ENCODE measurements at places on chromosomes 11 and 22.

GRCh38 chr11:61404641-61405040 is 12.3 kb downstream of the TMEM216 start:
- DNase-seq, result no peak

DNA sequence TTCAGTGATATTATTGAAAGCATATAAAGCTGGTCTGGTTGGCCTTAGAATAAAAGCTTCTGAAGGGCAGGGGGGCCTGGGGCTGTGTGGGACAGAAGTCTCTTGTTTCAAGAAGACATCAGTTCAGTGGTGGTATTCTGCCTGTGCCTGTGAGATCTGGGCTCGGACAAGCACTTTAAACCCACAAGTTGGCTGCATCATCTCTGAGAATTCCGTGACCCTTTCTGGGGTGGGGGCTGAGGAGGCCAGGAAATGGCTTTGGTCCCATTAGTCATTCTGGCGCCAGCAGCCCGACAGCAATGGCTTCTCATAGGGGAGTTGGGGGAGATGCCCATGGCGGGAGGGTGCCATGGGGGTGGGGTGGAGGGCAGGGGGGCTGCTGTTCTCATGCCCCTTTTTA is 104.1 kb downstream of the PKNOX2 start:
- DNase-seq, result no peak

GRCh38 chr11:115132436-115133228 is 371.6 kb downstream of the CADM1 start:
- DNase-seq, result no peak

DNA sequence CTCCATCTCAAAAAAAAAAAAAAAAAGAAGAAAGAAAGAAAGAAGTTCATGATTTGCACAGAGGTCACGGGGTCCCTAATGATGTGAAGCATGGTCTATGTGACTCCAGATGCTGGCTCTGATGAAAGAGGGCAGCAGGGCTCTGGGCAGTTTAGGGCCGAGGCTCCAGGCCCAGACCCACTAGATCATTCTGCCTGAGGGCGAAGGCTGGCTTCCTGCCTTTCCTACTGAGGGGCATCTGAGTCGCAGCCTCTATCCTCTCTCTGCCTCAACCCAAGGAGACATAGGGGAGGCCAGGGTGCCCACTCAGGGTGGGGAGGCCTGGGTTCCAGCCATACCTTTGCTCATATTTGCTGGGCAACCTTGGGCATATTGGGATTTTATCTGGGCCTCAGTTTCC is 4.8 kb downstream of the SLC35E4 start:
- DNase-seq, result no peak

GRCh38 chr22:42895087-42895486 is 38.0 kb upstream of the ARFGAP3 start:
- no peak for DNase-seq

- peak; percentile 49 for DNase-seq
Measured at GRCh38 chr11:119323532-119324033, 6.7 kb upstream of the MCAM start.

DNA sequence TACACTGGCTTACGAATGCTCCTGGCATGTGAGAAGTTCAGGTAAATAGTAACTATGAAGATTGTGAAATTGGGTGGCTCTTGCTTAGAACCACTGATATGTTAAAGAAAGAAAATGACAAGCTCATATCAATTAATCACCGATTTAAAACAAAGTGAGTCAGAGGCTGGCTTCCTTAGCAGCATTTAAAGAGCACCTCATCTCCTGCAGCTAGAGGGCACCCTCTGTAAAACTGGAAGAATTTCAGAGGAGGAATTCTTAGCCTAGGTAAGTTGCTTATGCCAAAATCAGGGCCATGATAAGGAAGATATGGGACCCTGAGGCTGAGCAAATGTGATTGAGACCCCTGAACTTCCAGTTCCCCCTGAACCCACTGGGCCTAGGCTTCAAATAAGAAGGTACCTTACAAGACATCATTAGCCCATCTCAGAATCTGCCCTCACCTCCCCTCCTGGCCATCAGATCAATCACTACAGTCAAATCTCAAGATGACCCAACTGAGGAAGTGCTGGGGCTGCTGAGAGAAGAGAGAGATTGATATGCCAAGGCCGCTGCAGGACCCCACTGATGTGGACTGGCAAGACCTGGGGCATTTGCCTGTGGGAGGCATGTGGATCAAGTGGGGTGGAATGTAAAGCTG is 8.6 kb upstream of the CD3E start:
- DNase-seq, result no peak

DNA sequence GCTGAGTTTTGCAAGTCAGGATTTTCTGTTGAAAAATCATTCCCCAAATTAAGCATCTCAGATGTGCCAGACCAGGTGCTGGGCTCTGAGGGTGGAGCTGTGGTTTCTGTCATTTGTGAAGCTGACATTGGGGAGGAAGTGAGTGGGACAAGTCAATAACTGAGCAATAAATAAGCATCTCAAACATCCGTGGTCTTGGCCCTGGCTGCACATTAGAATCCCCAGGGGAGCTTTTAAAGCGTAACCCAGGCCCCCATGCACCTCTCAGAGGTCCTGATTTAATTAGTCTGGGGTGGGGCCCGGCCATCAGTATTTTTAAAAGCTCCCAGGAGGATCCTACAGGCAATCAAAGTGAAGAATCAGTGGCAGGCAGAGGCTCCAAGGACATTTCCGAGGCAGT is 420.0 kb downstream of the MN1 start:
- no peak for DNase-seq

DNA sequence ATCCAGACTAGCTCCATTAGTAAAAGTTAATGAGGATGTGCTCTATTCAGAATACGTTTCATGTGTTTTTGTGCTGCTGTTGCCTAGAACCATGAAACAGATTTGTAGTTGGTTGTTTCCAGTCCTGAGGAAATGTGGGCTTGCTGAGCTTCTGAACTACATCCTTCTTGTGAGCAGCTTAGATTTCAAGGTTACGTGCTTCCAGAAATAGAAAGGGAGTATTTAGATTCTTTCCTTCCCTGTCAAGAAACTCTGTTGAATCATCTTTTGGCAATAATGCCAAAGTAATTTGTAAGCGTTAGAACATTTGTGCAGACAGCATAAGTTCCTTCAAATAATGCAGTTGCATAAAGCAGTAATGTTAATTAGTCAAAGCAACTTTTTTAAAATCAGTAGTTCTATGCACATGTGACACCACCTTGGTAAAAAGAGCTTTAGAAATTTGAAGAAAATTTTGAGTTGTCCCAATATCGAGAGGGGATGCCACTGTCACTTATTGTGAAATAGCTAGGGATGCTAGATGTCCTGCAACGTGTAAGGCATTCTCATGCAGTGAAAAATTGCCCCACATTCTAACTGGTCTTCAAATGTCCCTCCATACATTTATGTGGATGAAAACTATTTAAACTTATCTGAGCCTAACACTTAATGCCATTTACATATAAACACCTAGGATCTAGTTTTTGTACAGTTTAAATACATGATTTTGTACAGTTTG is 169.6 kb downstream of the ETS1 start:
- DNase-seq, result no peak

- DNase-seq, result no peak
Measured at GRCh38 chr11:126790550-126791081, 210.0 kb downstream of the KIRREL3 start.

GRCh38 chr11:34030382-34030781 is 21.1 kb upstream of the CAPRIN1 start:
- DNase-seq, result no peak

DNA sequence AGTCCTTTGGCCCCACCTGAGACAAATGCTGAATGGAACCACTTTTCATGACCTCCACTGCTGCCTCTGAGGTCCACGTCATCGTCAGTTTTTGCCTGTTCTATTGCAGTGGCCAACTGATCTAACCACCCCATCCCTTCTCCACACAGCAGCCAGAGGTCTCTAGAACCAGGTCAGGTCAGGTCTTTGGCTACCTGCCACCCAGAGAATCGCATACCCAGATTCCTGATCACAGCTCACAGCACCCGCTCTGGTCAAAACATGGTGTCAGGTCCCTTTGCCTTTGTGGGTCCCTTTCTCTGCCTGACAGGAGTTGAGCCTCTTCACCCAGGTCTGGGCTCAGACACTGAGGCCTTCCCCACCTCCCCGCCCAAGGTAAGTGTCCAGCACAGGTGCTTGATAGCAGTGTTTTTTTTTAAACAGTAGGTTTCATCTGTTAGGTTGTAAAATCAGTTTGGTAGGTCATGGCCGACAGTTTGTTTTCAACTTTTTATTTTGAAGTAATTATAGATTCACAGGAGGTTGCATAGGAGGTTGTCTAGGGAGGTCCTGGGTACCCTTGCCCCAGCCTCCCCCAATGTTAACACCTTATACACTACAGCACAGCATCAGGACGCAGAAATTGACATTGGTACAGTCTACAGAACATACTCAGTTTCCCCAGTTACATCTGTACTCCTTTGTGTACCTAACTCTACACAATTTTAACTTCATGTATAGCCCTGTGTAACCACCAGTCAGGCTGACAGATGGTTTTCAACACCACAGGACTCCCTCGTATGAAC is 6.9 kb downstream of the C22orf39 start:
- no peak for DNase-seq

GRCh38 chr11:80441821-80442220 is 1001.0 kb upstream of the TENM4 start:
- no peak for DNase-seq

GRCh38 chr11:79423736-79424135 is 17.1 kb downstream of the TENM4 start:
- no peak for DNase-seq

- no peak for DNase-seq
Measured at GRCh38 chr22:48256041-48256739, 1493.7 kb downstream of the TBC1D22A start.

GRCh38 chr11:128720522-128720985 is 26.7 kb downstream of the FLI1 start:
- DNase-seq, result no peak

DNA sequence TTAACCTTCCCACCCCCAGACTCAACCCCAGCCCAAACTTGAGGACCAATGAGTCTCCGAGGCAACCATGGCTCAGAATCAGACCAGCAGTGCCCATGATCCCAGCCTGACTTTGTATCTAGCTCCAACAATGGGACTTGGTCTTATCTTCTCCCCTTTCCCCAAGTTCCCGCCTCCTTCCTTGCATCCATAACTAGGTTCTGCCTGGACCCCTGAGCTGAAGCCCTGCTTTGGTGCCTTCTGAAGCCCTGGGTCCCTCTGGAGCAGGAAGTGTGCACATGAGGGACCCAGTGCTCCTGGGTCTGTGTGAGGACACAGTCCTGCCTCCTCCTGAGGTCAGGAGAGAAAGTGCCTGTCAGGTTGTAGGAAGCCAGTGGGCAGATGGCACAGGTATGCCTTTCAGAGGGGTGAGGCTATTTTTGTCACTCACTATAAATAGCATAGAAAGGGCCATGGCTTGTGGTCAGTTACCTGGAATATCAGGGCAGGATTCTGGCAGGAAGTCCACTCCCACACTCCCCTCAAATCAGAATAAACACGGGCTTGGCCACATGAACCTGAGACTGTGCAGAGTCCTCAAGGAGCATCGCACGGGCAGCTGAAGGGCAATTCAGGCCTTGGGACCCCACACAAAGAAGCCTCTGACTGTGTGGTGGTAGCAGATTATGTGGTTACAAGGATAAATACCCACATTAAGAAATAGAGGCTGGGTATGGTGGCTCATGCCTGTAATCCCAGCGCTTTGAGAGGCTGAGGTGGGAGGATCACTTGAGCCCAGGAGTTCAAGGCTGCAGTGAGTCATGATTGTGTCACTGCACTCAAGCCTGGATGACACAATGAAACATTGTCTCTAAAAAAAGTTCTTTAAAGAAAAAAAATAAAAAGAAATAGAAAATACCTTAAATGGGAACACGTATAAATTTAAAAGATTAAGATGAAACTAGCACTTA is 27.4 kb downstream of the RCN1 start:
- DNase-seq, result no peak

GRCh38 chr11:47108214-47108613 is 68.5 kb downstream of the ARFGAP2 start:
- no peak for DNase-seq

GRCh38 chr11:26734691-26735090 is 12.8 kb upstream of the SLC5A12 start:
- DNase-seq, result no peak

- DNase-seq, result no peak
Measured at GRCh38 chr11:57338142-57338541, at the start of gene P2RX3. Gene P2RX3, plus strand, starts transcription at chr11:57338352. Its CDS starts 199 bp downstream, at chr11:57338551.

- no peak for DNase-seq
Measured at GRCh38 chr11:110866081-110866480, 153.8 kb upstream of the ARHGAP20 start.

DNA sequence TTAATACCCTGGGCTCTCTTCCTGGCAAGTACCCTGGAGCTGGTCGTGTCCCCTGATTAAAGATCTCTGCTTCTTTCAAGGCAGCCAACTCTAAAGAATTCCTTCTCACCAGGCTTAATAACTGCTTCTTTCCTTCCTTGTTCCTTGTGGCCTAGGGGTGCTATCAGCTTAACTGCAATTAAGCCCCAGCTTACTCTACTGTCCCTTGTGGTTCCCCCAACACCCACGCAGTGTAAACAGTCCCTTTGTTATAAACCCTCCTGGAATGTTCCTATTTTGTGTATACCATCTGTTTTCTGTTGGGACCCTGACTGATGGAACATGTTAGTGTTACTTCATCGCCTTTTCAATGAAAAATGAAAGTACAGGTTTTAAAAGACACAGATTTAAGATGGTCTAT is 126.4 kb upstream of the KIRREL3 start:
- no peak for DNase-seq

GRCh38 chr22:50035976-50036724 is 21.9 kb downstream of the TTLL8 start:
- DNase-seq, result no peak

DNA sequence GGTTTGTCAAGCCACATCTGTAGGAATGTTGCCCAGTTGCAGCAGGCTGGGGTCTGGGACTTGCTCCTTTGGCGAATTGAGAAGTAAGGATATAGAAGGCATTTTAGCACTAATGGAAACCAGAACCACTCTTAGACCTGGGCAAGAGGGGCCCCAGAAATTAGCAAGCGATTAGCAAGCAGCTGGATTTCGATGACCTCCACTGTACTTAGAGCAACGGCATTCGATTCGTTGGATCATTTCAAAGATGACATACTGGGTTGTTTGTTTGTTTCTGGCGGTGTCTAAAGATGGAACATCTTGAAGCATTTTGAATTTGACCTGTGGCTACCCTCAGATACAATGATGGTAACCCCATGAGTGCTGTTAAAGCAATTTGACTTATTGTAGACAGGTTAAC is 1.2 kb upstream of the CDPF1 start:
- no peak for DNase-seq

DNA sequence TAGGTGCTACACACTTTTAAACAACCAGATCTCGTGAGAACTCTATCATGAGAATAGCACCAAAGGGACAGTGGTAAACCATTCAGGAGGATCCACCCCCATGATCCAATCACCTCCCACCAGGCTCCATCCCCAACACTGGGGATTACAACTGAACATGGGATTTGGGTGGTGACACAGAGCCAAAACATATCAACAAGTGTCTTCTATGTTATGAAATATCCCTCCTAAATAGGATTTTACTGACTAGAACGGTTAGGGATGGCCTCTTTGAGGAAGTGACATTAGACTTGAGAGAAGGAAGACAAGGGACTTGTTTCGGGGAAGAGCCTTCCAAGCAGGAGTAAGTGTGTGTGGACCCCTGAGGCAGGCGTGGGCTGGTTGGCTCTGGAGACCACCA is 11.9 kb upstream of the MRPL11 start:
- DNase-seq, result no peak

GRCh38 chr11:118224511-118225188 is at the start of gene JAML:
Gene JAML, minus strand, starts transcription at chr11:118225011. Its CDS starts 10,145 bp downstream, at chr11:118214866.
- DNase-seq, result no peak

GRCh38 chr22:30763815-30764673 is 69.4 kb downstream of the OSBP2 start:
- peak; percentile 6 for DNase-seq
